NCI-H1694 treated with DMSO at 0.1 percent for 48 hours (cell line): ENCODE measurements at places on chromosomes 6 and 20.

DNA sequence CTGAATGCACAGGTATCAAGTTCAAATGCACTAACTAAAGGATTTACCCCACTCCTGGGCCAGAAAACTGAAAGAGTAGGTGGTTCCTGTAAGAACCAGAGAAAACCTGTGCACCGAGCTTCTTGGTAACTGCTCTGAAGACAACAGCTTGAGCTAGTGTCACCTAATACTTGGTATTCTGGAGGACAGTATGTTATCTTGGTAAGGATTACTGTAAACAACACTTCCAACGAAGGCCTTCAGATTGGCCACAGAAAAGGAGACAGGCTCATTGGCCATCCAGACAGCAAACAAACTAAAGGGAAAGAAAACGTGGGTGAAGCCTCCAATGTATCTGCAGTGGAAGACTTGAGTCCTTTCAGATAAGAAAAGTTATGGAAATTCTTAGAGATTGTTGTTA lies 61.5 kb downstream of the GMPR start:
- DNase-seq, result no peak

- DNase-seq, result no peak
These were observed 38.7 kb downstream of the ZBTB2 start for GRCh38 chr6:151352410-151353396.

- DNase-seq, result no peak
These were observed 18.6 kb downstream of the KCNK17 start for GRCh38 chr6:39295611-39296011.

- DNase-seq, result no peak
These were observed 31.5 kb upstream of the ADTRP start for GRCh38 chr6:11810039-11810541.

DNA sequence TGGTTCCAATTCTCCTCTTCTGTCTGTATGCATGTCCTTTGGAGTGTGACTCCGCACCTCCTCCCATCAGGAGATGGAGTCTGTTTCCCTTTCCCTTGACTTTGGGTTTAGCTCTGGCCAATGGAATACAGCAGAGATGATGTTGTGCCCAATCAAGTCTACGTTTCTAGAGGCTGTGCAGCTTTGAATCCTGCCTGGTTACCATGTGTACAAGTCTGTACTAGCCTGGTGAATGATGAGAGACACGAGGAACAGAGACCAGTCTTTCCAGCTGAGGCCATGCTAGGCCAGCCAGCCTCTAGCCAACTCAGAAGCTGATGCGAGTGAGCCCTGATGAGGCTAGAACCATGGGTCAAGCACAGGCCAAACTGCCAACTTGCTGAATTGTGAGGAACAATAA lies 83.2 kb downstream of the LAMP5 start:
- no peak for DNase-seq

GRCh38 chr6:121515630-121516265 lies 80.3 kb downstream of the GJA1 start:
- no peak for DNase-seq

DNA sequence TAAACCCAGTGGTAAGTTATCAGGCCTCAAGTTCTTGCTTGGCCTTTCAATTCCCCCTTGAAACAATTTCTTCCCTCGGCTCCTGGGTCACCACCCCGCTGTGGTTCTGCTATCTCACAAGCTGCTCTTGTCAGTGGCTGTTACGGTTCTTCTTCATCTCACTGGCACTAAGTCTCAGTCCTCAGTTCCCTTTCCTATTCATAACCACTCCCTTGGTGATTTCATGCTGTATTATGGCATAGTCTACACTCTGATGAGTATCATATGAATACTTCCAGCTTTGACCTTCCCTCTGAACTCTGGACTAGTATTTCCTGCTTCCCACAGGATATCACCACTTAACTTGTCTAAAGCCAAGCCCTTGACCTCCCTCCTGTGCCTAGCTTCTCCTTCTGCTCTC lies 7.9 kb downstream of the TAAR1 start:
- DNase-seq, result no peak

DNA sequence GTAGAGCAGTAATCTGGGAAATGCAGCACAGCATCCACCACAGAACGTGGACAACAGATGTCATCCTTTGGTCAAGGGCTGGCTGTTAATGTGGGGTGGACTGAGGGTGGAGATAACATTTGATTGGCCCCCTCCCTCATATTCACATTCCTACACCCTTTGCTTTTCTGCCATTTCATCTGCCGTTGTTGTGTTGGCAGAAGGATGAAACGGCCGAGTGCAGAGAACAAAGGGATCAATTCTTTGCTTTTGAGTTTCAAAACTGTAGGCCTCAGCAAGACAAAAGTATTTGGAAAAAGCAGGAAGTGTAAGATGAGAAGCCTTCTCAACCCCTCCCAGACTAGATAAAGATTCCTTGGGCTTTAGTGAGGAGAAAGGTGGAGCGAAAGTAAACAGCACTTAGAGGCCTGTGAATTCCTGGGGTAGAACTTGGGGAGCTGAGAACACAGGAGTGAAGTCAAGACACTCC lies 74.2 kb upstream of the PHIP start:
- DNase-seq, result no peak

GRCh38 chr6:44668391-44668930 lies 281.0 kb downstream of the CDC5L start:
- no peak for DNase-seq

DNA sequence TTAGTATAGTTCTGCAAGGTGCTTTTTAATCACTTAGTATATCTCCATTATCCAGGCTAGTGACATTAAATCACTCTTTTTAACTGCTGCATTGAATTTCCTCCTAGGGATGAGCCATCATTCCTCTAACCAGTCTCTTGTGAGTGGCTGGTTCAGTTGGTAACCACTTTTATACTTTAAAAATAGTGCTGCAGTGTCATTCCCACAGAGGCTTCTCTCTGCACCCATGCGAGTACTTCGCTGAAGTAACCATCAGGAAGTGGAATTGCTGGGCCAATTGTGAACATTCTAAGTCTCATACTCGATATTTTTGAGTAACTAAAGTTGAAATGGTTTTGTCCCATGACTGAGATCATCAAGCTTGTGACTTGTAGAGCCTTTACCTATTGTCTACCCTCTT lies 2.1 kb downstream of the BTN3A2 start:
- no peak for DNase-seq

DNA sequence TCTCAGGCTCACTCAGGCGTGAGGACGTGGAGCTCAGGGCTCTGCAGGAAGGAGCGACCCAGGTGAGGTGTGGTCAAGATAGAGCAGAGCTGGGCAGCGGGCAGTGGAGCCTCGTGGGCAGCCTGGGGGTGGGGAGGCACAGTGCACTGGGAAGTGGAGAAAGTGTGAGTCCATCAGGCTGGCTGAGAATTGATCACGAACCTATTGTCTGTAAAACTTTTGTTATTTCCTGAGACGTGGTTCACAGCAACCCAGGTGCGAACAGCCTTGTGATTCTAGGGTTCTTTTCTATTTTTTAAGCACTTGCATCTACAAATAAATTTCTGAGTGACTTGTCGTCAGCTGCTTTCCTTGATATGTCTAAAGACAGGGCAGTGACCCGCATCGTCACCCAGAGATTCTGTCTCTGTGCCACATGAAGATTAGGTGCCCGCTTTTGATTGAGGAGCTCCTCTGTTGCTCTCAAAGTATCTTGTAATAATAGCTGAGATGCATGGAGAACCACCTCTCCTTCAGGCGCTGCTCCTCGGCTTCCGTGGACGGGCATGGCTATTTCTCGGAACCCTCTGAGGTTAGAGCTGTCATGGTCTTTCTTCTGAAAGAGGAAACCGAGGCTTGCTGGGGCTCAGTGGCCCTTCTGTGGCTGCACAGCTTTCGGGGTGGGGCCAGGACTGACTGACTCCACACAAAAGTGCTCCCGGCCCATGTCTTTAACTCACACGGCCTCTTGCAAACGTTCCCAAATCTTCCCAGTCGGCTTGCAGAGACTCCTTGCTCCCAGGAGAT lies 662 bp upstream of the CCR6 start:
- no peak for DNase-seq

DNA sequence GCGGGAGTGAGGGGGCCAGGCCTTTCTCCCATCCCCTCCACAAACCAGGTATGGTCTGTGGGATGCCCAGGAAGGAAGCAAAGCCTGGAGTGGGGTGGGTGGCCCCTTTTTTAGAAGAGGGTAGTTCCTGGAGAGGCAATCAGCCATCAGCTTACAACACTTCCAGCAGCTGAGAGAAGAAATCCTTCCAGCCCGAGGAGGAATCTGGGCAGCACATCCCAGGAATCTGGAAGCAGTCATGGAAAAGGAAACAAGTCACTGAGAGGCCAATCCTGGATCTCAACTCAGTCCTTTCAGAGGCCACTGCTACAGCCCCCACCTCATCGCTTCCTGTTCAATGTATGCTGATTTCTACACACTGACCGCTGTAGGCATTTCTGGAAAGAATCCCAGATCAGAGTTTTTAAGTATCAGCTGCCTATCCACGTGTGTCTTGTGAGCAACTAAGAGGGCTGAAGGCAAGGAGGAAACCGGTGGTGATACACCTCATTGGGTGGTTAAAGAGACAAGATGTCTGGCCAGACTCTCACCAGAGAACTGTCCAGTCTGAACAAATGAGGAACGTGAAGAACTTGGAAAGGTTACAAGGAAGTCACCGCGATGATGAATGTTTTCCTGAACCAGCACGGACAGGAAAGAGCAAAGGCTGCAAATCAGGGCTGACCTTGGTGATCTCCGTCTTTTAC lies 92.9 kb upstream of the SHLD1 start:
- DNase-seq, result no peak

DNA sequence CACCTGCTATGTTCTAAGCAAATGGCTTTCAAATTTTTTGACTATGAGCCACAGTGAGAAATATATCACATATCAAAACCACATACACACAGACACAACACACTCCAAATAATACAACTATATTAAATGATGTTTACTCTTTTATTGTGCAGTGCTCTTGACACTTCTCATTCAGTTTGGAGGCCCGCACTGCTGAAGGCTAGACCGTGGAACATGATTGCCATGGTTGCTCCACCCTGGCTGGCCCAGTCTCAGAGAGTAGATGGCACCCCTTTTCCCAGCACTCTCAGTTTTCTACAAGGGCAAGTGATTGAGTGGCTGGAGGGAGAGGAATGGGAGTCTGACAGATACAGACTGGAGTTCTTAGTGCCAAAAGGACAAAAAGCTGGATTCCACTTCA lies 86.9 kb downstream of the SH3BGRL2 start:
- DNase-seq, result no peak

- DNase-seq, result no peak
These were observed 395.9 kb downstream of the DHX35 start for GRCh38 chr20:39358052-39358451.

DNA sequence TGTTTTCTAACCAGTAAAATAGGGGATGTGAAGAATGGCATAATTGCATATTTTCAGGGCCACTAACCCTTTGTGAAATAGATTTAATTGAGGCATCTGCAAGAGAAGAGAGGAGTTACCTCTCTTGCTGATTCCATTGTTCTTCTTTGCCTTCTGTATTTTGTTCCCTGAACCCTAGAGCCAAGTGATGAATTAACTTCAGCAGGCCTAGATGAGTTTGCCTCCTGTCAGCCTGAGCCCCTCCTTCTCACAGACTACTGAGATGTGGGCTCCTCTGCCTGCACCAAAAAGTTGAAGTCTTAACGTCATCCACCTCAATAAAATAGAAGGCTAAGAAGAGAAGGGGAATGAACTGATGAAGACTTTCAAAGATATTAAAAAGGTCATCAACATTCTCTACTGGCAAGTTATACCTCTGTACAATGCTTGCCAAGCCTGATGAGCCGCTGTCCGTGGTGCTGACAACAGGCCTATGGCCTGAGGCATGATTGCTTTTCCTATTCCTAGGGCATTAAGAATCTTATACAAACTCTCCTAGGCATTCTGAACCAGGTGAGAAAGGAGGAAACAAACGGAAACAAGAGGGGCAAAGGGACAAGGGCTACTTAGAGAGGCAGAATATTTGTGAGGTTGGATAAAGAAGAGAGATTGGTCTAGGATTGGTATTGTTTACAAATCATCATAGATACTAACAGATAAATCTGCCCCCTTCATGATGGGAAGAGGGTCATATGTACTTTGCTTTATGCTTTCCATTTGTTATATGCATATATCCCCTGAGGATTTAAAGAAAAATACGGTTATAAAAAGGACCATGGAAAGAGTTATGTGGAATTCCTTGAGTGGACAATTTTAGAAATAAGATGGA lies 46.8 kb downstream of the CD24 start:
- DNase-seq, result no peak

GRCh38 chr20:9474835-9475415 lies 39.5 kb upstream of the LAMP5 start:
- no peak for DNase-seq

GRCh38 chr6:146601352-146601751 lies 2.6 kb downstream of the ADGB start:
- no peak for DNase-seq

- no peak for DNase-seq
These were observed 26.7 kb downstream of the ECI2 start for GRCh38 chr6:4108561-4109093.

- DNase-seq, result no peak
These were observed 6.3 kb upstream of the UTRN start for GRCh38 chr6:144278659-144279314.

DNA sequence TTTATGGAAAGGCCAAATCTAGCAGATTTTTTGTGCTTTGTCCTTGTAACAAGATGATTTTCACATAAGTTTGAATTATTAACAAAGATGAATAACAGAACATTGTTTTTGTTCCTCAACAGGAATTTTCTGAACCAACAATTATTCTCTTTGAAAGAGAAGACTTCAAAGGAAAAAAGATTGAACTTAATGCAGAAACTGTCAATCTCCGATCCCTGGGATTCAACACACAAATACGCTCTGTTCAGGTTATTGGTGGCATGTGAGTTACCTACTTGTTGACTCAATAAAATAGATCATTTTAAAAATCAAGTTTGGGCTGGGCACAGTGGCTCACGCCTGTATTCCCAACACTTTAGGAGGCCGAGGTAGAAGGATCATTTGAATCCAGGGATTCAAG lies 70.9 kb downstream of the RTN4IP1 start:
- no peak for DNase-seq

DNA sequence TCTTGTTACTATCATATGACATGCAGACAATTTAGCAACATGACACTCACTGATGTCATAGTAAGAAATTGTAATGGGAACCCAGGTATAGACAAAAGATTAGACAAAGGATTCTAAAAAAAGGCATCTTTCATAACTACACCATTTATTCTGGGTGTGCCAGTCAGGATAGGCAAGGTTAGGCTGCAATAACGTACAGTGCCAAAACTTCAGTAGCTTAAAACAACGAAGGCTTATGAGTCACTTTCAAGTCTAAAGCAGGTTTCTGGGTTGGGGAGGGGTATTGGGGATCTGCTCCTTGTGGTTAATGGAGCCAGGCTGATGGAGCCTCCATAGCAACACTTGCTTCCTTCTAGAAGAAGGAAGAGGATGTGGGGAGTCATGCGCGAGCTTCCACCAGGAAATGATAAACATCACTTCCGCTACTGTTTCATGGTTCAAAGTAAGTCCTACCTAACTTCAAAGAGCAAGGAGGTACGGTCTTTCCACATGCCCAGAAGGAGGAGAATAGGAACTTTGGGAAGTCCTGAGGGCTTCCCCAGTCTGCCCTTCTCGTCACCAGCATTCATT lies 2.0 kb upstream of the GTSF1L start:
- no peak for DNase-seq
